ENCODE measurements at places on chromosomes 6 and 20. TPM values are rescaled to one million over a fixed set of nuclear protein-coding genes. Genes with fewer than 3 reads are reported as not detected.

The PRR18 gene
- not detected for total RNA-seq

The DOK5 gene
- total RNA-seq = not detected

The PSORS1C1 gene
- not detected for total RNA-seq

The CCN6 gene
- total RNA-seq = not detected

The TSHZ2 gene
- 0.44 TPM for total RNA-seq

The RAB44 gene
- not detected for total RNA-seq

The SIRPA gene
- total RNA-seq = 1.5 TPM

The DEFB132 gene
- total RNA-seq = not detected

The B3GALT4 gene
- 32.0 TPM for total RNA-seq

The FNDC1 gene
- total RNA-seq = not detected

The ISM1 gene
- 2.3 TPM for total RNA-seq

The LY86 gene
- 5.5 TPM for total RNA-seq

The NXT1 gene
- 29.9 TPM for total RNA-seq

The FERMT1 gene
- total RNA-seq = not detected

The ACSS1 gene
- 53.3 TPM for total RNA-seq

The SYNGAP1 gene
- total RNA-seq = 53.3 TPM
